Lower lobe of right lung (tissue), 2 donors: ENCODE measurements at places on chromosomes 2 and 18.

GRCh38 chr2:63698786-63699548 is 110.2 kb downstream of the MDH1 start:
- no peak for DNase-seq

- no peak for DNase-seq
Measured at GRCh38 chr2:72027426-72028161, 120.1 kb downstream of the CYP26B1 start.

DNA sequence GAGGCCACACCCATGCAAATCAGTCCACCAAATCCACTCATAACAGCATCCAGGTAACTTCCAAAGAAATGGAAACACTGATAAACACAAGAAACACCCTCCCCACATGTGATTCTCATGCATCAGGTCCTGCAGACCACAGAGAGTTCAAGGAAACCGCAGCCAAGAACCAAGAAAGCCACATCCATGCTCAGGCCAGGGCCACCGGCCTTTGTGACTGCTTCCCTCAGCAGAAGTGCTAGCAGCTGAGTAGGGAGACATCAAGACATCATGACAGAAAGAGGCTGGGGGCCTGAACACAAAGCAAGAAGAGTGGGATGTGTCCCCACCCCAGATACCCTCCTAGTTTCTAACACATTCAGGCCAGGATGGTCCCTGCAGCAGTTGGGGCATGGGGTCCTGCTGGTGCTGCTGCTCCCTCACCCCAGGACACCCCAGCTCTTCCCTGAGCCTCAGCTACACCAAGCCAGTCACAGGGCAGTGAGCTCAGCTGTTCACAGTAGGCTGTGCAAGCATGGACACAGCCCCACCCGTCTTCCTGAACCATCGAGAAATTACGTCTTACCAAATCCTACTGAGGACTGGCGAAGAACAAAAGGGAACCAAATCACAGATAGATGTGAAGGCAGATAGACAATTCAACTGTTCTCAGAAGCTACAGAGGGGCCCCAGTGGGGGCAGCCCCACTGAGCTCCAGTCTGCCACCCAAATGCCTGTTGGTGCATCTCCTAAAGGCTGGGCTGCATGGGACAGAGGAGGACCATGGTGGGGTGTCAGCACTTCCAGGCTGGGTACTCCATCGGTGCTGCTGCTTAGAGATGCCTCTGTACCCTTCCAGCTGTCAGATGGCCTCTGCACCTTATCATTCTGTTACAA is 60.9 kb downstream of the HDAC4 start:
- no peak for DNase-seq

DNA sequence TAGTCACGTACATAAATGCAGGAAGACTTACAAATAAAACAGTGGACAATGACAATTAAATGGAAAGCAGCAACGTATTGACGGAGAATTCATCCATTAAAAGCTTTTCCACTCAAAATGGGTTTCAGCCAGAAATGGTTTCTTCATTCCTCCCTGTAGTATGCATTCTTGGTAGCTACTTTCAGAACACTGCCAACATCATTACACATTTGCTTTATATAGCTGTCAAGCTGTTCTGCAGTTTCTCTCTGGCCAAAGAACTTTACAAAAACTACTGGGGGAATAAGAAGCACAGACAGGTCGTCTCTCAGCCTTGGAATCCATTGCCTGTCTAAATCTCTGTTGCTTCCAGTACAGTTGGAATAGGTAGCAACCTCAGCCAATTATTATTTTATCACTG is 84.1 kb upstream of the NCKAP5 start:
- no peak for DNase-seq

DNA sequence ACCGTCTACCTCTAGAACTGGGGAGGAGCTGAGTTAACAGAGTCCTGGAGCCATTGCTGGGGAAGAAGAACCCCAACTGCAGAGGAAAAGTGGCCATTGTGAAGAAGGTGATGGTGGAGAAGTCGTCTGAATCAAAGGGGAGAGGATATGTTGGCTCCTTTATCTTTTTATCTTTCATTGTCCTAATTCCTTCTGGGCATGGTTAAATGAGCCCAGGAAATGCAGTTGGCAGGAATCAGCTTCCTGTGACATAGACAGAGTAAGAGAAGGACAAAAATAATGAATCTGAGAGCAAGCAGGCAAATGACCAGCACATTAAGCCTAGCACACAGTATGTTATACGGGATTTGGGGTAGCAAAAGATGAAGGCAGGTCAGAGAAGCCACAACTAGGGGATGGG is 16.0 kb upstream of the ACTR3 start:
- DNase-seq: no peak

DNA sequence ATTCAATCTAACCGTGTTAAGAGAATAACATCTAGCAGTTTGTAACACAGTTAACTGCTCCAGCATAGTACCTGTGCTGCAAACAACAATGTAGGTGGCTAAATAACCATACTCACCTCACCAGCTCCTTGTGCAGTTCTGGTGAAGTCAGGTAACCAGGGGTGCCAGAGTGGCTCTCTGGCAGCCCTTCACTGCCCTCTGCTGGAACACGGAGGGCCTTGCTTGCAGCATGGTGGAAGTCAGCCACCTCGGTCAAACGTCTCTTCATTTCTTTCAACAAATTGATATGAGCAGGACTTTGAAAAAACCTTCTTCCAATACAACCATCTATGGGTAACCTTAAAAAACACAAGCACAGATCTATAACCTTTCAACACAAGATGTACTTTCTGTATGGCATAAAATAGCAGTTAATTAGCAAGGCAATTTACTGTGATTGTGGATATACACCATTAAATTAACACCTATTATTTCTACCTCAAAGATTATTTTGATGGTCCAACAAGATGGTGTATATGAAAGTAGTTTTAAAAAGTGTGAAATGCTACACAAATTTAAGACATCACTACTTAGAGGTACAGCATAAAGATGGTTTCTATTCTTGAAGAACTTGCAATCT is 56.6 kb downstream of the EPG5 start:
- peak; percentile 52 for DNase-seq

DNA sequence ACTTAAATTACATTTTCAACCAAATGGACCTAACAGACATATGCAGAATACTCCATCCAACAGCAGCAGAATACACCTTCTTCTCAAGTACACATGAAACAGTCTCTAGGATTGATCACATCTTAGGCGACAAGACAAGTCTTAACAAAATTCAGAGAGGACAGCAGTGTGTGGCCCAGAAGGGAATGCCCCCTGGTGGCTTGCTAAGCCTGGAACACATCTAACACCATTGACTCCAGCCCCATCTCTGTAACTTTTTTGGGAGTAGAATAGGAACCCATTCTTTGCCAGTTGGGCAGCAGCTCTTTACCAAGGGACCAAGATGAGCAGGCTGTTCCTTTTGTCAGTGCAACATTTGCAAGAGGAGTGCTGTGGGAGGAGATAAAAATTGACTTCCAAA is 249.9 kb downstream of the PLCL1 start:
- no peak for DNase-seq

DNA sequence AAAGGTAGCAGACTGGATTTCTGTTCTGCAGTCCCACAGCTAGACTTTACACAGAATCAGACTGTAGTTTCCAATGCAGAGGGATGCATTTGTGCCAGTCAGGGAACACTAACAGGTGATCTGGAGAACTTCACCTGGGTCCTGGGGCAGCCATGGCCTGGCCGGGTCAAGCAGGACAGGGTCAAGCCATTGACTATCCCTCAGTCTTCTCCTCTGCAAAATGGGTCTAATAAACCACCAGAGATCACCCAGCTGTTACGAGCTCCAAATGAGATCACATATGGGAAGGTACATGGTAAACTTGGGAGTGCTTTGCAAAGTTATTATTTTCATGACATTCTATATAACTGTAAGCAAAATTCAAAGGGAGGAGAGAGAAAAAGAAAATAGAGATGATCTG is 294.1 kb downstream of the CDCA7 start:
- DNase-seq: no peak

GRCh38 chr2:222430071-222430470 is 5.7 kb downstream of the SGPP2 start:
- DNase-seq: no peak

DNA sequence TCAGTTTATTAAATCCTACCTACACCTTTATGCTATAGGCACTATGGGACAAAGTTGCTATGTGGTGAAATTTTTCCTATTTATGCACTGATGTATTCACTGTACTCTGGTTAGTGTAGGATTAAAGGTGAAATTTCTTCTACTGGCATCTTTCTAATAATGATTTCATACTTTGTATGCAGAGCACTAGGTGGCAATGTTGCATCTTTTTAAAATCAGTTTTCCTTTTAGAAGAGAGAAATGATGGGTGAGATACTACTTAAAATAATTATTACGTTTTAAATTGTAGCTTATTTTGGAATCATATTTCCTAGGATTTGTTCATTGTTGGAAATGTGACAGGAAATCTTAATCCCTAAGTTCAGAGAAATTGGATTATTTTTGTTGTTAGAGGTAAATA is 150.9 kb downstream of the CD8B2 start:
- DNase-seq: no peak

DNA sequence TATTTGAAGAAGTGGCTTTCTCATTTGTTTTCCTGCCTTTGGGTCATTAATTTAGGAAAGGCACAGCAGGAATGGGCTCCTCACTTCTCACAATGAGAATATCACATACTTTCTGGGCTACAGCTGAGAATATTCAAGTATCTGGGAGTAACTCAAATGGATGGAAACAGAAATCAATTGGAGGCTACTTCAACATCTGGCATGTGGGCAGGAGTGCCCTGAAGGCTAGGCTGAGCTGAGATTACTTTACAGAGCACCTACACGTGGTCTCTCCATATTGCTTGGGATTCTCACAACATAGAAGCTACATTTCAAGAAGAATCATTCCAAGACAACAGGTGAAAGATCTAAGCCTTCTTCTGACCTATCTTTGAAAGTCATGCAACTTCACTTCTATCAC is 325.4 kb downstream of the PID1 start:
- DNase-seq: no peak

- peak; percentile 57 for DNase-seq
Measured at GRCh38 chr2:73163483-73164367, 38.6 kb upstream of the NOTO start.

DNA sequence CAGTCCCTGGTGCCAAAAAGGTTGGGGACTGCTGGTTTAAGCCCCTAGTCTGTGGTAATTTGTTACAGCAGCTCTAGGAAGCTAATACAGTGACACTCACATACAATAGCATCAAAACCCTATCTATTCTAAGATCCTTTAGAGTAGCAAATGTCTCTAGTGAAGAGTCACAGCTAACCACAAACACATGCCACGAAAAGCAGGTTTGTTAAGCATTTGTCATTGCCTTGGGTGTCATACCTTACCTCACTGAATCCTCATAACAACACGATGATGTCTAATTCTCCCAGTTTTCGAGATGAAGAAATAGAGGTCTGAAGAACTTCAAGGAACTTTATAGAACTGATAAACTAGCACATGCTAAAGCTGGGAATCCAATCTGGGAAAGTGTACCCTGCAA is 29.6 kb upstream of the RNF152 start:
- DNase-seq: no peak

DNA sequence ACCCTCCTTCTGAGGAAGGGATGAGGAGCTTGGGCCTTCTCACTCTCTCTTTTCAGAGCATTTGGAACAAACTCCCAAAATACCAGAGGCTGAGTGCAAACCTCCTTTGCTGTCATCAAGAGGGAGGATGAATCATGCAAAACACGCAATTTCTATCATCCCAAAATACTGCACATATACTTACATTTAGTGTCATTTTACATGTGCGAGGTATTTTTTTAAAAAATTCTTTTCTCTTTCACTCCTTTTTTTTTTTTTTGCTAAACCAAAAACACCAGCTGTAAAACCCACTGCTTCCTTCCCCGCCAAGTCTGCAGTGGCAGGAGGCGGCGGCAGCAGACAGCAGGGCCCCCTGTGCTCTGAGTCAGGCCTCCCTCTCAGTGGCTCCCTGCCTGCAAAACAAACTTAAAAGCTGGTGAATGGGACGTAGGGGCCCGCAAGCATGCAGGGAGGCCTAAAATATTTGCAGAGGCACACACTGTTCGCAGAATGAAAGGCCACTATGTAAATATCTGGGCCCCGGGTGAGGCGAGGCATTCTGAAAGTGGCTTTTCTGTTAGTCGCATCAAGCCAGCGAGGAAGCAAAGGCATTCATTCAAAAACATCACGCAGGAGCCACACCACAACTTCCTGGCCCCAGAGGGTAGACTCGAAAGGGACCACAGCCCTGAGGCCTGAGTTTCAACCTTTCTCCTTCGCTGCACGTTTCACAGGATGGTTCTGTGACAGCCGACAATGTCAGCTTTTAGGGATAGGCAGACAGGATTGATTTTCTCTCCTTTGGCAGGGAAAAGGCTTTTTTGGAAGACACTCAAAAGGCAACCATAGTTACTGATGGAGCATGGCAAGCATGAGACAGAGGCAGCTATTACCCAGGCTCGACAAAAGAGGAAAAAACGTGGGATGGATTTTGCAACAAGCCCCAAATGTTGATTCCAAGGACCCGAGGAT is 73.4 kb downstream of the ACTR2 start:
- peak; percentile 65 for DNase-seq

- no peak for DNase-seq
Measured at GRCh38 chr2:11007331-11008264, 95.9 kb downstream of the KCNF1 start.

DNA sequence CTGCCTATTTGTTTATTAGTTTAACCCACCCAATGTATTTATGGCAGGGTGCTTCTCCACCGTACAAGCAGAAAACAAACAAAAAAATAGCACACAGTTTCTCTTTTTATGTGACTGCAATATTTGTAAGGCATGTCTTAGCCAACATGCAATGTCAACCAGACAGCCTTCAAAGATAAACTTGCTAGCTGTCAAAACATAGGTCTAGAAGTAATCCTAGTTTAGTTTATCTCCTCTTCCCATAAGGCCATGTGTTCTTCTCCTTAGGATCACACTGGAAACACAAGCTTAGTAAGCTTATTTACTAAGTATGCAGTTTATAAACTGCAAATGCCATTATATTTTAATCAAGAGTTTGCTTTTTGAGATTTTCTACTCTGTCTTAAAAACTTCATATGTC is 75.6 kb downstream of the LDAH start:
- no peak for DNase-seq

DNA sequence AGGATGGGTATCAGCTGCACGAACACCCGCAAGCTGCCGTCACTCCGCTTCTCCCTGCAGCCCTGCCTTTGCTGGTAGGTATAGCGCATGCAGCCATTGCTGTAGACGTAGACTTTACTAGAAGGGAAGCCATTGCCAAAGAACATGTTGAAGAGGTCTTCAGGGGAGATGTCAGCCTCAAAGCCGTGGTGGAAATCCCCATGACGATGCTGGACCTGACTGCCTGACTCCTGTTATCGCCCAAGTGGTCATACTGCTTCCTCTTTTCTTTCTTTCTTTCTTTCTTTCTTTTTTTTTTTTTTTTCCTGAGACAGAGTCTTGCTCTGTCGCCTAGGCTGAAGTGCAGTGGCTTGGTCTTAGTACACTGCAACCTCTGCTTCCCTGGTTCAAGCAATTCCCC is 68.7 kb upstream of the SPRED2 start:
- DNase-seq: no peak

GRCh38 chr18:36811430-36811829 is 17.4 kb downstream of the TPGS2 start:
- no peak for DNase-seq
